ENCODE measurements at places on chromosomes 6 and 20.

- DNase-seq: no peak
Observed at GRCh38 chr6:6703699-6704098, 115.2 kb downstream of the LY86 start.

DNA sequence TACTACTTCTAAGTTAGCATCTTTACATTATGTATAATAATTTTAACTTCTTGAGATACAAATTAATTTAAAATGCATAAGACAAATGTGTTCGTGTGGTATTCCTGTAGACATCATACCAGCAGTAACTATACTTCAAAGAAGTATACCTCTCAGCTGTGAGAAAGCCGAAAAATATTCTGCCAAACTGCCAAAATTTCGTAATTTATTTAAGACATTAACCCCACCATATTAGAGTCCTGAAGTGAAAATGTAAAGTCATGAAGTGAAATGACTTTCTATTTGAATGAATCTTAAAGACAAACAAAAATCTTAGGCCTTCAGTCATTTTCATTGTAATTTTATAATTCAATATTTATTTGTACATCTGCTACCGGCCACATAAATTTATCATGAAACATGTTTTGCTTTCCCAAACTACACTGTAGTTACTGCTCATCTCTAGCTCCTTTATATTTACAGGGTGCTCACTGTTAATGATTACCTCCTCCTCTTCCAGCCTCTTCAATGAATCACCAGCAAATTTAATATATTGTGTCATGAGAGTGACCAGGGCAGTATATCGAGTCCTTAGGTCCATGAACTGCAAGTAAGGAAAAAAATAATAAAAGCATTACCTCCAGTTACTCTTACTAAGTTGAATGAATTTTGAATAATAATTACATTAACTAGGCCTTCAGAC lies 18.5 kb downstream of the DST start:
- no peak for DNase-seq

DNA sequence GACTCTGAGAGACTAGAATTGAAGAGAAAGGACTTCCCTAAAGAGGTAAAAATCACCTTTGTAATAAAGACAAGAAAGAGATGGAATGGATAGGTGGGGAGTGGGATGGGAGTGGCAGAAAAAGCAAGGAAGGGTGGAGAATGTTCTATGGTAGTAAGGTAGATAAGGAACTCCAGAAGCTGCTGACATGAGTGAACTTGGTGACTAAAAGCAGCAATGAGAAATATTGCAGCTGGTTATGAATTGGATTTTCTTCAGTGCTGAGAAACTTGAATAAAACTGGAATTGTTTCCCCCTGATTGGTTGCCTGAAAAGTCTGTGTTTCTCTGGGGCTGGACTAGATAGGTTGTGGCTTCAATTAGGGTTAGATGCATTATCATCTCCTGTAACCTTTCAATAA lies 15.7 kb upstream of the DTNBP1 start:
- no peak for DNase-seq

- no peak for DNase-seq
Observed at GRCh38 chr6:135002974-135003703, 51.5 kb downstream of the HBS1L start.

- DNase-seq: no peak
Observed at GRCh38 chr6:74115674-74116073, 419.7 kb downstream of the CD109 start.

DNA sequence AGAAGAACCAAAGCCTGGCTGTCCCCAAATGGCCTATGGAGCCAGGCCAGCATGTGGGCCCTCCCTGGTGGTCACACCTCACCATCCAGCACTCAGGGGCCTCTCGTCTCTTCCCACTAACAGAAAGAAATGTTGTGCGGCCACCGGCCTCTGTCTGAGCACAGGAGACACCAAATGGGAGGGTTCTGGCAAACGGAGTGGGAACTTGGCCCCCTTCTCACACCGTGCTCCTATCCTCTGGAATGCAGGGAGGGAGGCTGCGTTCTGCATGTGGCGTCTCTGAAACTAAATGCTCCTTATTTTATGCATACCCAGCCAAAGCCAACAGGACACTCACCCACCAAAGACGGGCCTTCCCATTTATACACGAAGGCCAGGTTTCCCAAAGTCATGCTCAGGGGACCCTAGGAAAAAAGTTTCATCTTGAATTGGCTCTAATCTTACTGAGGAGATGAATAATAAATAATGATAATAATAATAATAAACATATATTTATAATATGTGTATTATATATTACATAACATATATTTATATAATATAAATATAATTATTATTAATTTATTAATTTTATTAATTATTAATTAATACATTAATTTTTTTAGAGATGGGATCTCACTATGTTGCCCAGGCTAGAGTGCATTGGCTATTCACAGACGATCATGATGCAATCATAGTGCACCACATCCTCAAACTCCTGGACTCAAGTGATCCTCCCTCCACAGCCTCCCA lies 102.4 kb downstream of the FOXF2 start:
- DNase-seq: no peak

DNA sequence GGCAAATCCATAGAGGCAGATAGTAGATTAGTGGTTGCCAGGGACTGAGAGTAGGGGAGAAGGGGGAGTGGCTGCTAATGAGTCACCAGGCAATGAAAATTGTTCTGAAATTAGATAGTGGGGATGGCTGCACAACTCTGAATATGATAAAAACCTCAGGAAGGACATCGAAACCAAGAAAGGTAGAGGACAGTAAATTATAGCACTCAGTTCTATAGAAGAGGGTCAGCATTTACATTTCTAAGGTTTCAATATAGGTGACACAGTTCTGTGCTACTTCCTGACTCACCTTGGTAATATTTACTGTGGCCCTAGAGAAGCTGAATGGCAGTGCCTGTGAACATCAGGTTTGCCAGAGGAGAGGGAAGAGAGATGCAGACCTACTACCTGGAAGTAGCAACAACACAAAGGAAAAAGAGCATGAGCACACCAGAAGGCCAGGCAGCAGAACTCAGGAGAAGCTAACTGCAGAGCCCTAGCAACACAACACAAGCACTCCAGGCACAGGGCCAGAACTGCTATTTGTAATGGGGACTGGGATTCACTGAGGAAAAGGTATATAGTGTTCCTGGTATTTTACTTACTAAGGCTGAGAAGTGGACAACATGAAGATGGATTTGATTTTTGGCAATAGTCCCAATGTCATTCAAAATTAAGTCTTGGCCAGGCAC lies 75.9 kb downstream of the PLCG1 start:
- no peak for DNase-seq

GRCh38 chr6:125808060-125808459 lies 17.3 kb downstream of the NCOA7 start:
- no peak for DNase-seq

- DNase-seq: peak; percentile 93
Observed at GRCh38 chr6:20811109-20811761, 277.0 kb downstream of the CDKAL1 start.

DNA sequence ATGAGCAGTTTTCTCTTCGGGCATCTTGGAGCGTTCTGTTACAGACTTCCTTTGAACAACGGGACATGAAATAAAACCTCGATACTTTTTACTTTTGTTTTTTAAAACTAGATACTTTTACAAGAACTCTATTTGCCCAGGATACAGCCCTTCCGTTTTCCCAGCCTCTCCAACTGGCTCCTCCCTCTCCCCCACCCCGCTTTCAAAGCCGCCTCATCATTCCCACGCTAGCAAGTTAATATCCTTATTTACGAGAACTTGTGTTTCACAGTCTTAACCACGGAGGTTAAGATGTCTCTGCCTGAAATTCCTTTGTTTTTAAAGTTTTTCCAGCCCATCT lies 241 bp upstream of the CFAP206 start:
- DNase-seq: no peak

DNA sequence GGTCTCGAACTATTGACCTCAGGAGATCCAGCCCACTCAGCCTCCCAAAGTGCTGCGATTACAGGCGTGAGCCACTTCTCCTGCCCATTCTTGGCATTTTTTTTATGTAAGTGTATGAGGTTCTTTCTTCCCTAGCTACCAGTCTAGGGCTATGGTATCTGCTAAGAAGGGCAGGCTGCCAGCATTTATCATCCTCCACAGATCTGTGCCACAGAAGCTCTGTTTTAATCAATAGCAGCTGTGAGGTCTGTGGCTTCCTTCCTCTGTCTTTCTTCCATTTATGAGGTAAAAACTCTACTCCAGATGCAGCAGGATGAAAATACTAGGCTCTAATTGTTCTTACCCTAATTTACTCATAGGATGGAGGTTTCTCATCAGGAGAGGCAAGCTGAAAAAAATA lies 1382.4 kb upstream of the ADGRB3 start:
- DNase-seq: no peak

- no peak for DNase-seq
Observed at GRCh38 chr20:13819885-13820645, 35.2 kb downstream of the NDUFAF5 start.

GRCh38 chr6:119539066-119539746 lies 189.6 kb upstream of the MAN1A1 start:
- DNase-seq: no peak

DNA sequence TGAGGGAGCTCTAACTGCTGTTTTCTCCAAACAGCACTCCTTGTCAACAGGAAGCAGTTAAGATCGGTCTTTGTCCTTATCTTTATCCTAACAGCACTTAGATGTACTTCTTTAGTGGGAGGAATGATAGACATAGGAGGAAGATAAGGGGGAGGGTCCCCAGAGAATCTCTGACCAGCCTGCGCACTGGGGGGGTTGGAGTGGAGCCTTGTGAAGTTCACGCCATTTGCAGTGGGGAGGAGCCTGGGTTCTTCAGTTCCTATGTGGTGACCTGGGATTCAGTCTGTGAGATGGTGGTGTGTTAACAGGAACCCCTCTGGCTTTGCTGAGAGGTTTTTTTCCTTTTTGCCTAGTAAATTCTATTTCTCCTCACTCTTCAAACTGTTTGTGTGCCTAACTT lies 18.1 kb upstream of the ASCC3 start:
- no peak for DNase-seq

- no peak for DNase-seq
Observed at GRCh38 chr6:90218959-90219208, 77.8 kb downstream of the BACH2 start.

DNA sequence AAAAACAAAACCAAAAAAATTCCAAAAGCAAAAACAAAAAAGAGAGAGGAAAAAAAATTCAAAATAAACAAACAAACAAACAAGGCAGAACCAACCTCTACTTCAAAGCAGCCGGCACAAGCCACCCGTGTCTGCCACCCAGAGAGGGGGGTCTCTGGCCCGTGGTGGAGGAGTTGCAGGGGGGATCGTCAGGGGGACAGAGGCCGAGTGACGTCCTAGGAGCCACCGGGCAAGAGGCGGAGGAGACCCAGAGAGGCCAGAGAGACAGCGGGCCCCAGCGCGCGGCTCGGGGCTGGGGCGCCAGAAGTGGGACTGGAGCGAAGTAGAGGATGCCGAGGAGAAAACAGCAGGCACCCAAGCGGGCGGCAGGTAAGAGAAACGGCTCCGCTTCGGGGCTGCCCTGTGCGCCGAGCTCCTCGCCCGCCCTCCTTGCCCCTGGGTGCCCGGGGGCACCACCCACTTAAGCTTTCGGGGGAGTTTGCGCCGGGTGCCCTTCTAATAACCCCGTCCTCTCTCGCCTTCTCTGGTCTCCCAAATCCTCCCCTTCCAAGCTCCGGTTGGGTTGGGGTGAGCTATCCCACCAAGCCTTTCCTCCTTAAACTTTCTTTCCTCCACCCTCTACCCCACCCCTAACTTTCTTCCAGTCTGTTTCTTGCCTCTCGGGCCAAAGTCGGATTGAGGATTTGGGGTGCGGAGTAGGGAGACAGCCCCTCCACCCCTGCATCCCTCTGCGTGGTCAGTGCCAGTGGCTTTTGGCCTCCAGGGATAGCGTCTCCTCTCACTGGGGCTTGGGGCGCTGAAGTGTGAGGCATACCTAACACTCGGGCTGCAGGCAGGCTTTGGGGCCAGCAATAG lies 1.0 kb downstream of the TSHZ2 start:
- DNase-seq: no peak

DNA sequence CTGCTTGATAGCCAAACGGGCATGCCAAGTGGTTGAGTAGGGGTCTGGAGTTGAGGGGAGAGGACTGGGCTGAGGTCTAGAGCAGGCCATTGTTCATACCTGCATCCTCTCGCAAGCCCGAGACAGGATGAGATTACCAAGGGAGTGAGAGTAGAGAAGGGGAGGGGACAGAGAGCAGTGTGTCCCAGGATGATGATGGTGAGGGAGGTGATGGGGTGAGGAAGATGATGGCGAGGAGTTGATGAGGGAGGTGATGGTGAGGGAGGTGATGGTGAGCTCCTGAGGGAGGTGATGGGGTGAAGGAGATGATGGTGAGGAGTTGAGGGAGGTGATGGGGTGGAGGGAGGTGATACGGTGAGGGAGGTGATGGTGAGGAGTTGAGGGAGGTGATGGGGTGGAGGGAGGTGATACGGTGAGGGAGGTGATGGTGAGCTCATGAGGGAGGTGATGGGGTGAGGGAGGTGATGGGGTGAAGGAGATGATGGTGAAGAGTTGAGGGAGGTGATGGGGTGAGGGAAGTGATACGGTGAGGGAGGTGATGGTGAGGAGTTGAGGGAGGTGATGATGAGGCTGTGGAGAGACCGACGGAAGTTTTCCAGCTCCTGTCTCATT lies 6.4 kb downstream of the TMEM181 start:
- DNase-seq: no peak

GRCh38 chr6:150316936-150317335 lies 51.9 kb upstream of the IYD start:
- no peak for DNase-seq

DNA sequence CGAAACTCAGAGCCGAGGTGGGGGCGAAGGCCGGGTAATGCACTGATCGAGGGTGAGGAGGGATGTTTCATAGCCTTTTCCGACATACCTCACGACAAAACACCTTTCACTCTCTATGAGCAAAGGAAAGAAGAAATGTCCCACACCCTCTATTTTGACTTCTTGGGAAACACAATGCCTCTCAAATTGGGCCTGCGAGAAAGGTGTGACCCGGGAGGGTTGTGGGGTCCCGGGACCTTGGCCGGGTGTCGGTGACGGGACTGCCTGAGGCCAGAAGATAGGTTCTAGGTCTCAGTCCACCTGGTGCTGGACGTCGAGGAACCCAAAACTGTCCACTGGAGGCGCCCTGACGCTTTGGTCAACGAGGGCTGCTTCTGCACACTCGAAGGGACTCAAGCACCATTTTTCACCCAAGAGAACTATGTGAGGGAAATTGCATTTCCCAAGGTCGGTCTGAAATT lies 41.1 kb upstream of the OSTM1 start:
- DNase-seq: no peak

- peak; percentile 78 for DNase-seq
Observed at GRCh38 chr6:6730831-6731230, 142.3 kb downstream of the LY86 start.

DNA sequence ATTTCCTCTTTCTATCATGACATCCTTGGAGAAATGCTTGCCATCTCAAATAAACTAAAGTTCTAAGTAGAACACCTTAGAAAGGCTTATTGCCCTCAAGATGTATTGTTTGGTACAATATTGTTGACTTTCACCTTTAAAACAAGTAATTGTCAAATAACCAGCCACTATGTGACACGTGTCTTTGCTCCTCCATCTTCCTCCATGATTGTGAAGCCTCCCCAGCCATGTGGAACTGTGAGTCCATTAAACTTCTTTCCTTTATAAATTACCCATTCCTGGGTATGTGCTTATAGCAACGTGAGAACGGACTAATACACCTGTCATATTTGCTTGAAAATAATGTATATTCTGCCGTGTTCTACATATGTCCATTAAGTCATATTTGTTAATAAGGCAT lies 126.5 kb downstream of the BMP5 start:
- no peak for DNase-seq
